ENCODE measurements at places on chromosomes 5 and 9.

GRCh38 chr5:39175273-39175955 lies 43.9 kb downstream of the FYB1 start:
- DNase-seq, result no peak

GRCh38 chr9:133429641-133430161 lies 7.5 kb downstream of the ADAMTS13 start:
- no peak for DNase-seq

- no peak for DNase-seq
Observed at GRCh38 chr5:36795366-36795765, 81.2 kb upstream of the NIPBL start.

GRCh38 chr5:148458036-148458888 lies 74.5 kb downstream of the FBXO38 start:
- DNase-seq, result no peak

DNA sequence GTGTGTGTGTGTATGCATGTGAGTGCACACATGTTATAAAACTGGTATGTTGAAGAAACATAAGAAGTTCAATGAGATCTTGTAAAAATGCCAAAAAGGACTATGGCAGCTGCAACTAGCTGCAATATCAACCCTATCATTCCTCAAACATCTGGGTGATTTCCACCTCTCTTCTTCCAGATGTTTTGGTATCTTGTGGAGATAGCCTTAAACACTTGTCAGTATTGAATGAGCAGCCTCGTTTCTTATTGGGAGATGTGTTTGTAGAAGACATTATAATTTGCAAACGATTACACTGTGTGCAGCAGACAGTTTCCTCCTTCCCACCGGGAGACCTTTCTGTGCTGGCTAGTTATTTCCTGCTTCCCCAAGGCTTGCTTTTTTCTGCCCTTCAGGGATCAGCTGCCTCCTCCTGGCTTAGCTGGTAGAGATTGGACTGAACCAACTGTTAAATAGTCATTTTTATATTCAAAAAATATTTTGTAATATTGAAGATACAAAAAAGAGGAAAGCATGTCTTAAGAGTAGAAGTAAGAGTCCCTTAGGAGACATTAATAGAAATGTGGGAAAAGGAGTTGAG lies 168.4 kb upstream of the MPDZ start:
- no peak for DNase-seq

- no peak for DNase-seq
Observed at GRCh38 chr5:168985454-168985853, 315.5 kb downstream of the SLIT3 start.

- peak; percentile 74 for DNase-seq
Observed at GRCh38 chr9:20065796-20066700, 277.2 kb upstream of the SLC24A2 start.

DNA sequence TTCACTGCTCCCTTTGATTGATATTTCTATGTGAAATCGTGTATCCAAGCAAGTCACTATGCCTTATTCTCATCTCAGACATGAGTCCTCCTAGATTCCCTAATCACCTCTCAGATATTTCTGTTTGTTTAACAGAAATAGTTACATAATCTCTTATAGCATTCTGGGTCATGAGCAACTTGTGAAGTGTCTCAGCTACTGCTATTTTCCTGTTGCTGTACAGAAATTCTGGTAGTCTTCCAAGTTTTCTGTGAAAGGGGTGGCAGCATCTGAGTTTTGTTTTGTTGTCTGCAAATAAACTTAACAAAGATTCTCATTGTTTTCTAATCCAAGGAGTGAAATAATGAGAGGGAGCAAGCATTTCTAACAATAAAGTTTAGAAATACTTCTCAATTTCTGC lies 256.9 kb upstream of the ST8SIA4 start:
- no peak for DNase-seq

GRCh38 chr5:168683247-168683926 lies 104.2 kb upstream of the PANK3 start:
- DNase-seq, result no peak

- DNase-seq, result no peak
Observed at GRCh38 chr5:40401284-40402006, 278.3 kb upstream of the PTGER4 start.

DNA sequence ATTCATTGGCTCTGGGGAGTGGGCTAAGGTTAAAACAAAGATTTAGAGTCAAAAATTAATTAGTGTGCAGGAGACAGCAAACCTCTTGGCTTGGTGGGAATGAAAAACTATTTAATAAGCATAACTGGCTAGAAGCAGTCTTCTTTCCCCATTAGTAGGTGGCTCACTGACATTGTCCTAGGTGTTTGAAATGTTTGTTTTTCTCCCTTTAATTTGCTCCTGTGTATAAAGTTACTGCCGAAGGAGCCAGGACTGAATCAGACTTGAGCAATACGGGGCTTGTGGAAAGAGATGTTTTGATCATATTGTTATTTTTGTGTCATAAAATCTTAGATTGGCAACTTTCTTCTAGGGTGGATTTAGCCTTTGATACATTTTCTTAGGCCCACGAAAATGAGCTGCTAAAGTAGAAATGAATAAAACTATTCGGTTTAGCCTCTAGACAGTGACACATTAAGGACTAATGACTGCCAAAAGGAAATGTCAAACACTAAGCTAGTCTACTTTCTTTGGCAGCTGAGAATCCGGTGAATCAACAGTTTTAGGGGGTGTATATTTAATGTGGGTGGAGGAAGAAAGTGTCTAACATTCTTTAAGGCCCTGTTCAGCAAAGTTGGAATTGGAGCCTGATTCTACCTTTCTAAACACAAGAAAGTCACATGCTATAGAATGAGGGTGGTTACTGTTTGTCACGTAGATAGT lies 30.2 kb downstream of the LRRTM2 start:
- no peak for DNase-seq

GRCh38 chr9:83637389-83637788 lies 14.4 kb downstream of the IDNK start:
- DNase-seq, result no peak

- DNase-seq, result no peak
Observed at GRCh38 chr5:36402512-36402906, 100.8 kb upstream of the RANBP3L start.

DNA sequence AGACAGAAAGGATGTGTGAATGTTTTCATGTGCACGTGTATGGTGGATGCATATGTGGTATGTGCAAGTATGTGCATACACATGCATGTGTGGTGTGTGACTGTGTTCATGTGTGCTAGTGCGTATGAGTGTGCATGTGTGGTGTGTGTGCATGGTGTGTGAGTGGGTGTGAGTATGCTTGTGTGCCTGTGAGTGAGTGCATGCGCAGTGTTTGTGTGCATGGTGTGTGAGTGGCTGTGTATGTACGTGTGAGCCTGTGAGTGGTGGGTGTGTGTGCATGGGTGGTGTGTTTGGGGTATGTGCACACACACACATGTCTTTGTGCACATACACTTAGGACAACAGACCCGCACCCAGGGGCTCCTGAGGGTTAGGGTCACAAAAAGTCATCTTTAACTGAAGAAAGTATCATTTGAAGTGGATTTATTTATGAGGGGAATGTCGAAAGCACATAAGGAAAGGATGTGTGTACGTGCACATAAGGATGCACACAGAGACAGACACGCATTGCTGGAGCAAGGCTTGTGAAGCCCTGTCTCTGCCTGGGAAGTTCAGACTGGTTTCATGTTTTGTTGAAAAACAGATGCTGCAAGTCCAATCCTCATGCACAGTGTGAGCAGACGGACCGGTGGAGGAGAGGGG lies 237.0 kb downstream of the SYK start:
- no peak for DNase-seq

DNA sequence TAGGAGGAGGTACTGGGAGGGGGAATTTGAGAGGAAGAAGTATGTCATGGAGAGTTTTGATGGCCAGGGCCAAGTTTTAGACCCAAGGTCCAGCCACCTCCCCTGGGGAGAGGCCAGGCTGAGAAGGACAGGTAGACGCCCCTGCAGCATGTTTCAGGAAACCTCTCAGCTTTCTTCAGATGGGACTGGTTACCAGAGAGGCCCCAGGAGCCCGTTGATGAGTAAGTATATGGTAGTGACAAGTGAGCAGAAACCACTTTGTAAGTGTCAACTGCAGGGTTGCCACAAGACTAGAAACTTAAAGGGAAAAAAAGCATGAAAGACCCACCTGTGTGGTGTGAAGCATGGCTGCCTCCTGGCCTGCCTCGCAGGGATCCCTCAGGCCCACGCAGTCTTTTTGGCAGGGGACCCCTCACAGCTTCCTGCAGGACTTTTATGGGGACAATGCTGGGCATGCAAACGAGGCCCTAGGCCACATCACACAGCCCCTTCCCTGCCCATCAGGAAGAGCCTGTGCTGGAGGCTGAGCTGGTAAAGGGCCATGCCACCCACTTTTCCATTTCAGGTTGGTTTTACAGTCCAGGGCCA lies 255.9 kb downstream of the FSTL4 start:
- no peak for DNase-seq

GRCh38 chr5:80206282-80206681 lies 49.6 kb downstream of the SERINC5 start:
- DNase-seq, result no peak

- no peak for DNase-seq
Observed at GRCh38 chr9:1454616-1455347, 404.6 kb downstream of the DMRT2 start.

DNA sequence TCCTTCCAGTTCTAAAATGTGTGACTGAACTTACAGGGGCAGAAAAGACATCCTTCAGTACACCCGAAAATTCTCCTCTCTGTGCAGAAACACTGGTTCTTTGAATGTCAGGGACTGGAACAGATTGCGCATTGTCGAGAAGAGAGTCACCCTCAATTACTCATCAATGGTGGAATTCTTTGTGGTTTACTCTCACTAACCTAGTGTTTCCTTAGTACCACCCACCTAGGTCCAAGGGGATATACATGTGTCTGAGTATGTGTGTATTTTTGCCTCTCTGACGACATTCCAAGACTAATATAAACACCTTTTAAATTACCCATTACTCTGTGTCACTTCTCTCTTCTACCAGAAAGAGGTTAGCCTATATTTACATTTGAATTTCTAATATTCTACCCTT lies 660.8 kb downstream of the TLE1 start:
- DNase-seq, result no peak

GRCh38 chr9:115024925-115025535 lies 92.9 kb downstream of the TNC start:
- no peak for DNase-seq

DNA sequence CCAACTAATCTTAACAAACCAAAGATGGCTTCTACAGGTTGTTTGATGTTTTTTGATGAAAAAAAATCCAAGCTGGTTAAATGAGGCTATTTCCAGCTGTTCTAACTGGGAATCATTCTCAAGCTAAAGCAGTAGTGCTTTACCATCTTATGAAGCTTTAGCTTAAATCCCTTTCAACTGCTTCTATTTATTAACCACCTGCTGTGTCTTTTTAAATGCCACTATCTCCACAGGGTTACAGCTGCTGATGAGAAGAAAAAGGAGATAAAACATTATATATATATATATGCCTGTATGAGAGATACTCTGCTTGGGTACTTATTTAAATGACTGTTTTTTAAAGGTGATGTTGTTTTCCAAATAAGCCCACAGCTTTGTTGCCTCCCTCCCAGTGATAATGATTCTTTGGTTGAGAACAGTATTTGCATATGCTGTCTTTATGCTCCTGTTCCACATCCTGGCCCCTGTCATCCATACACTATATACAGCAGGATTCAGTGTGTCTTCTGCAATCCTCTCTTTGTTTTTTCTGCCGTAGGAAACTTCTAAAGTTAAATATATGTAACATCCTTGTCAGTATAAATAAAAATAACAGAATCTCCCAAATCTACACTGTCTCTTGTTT lies 164.0 kb downstream of the PAM start:
- no peak for DNase-seq

DNA sequence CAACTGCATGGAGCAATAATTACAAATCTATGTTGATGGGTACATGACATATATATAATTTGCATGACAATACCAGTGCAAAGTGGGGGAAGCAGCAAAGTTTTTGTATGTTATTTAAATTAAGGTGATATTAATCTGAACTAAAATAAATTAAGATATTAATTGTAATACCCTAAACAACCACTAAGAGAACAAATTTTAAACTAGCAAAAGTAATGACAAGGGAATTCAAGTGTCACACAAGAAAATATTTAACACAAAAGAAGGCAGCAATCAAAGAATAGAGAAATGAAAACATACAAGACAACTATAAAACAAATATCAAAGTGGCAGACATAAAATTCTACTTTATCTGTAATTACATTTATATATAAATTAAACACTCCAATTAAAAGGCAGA lies 2003.4 kb downstream of the MAT2B start:
- no peak for DNase-seq

GRCh38 chr9:37243588-37244345 lies 123.4 kb downstream of the ZCCHC7 start:
- DNase-seq, result no peak

Data from NCI-H1930 (cell line).